Activated naive CD8-positive, alpha-beta T cell treated with anti-CD3 and anti-CD28 coated beads for 36 hours (primary cell): ENCODE measurements at places on chromosomes 1 and 21. TPM values are rescaled to one million over a fixed set of nuclear protein-coding genes. Genes with fewer than 3 reads are reported as not detected.

The SLC25A33 gene
- 13.2 TPM for total RNA-seq

The ACOT7 gene
- 80.8 TPM for total RNA-seq

The ANXA9 gene
- total RNA-seq: not detected

The HES3 gene
- total RNA-seq: not detected

The S100A12 gene
- not detected for total RNA-seq

The SAMSN1 gene
- total RNA-seq: 113 TPM

The CAPN8 gene
- not detected for total RNA-seq

The RNU1-3 gene
- total RNA-seq: 961 TPM

The VANGL1 gene
- total RNA-seq: 2.4 TPM

The HCRTR1 gene
- not detected for total RNA-seq

The CHD5 gene
- total RNA-seq: 0.44 TPM

The OR2L5 gene
- not detected for total RNA-seq

The ARPC5 gene
- 136 TPM for total RNA-seq

The AVPR1B gene
- total RNA-seq: not detected

The CLEC20A gene
- not detected for total RNA-seq

The CHI3L2 gene
- total RNA-seq: 9.2 TPM

The CC2D1B gene
- 26.5 TPM for total RNA-seq

The IL19 gene
- total RNA-seq: not detected

The CNST gene
- total RNA-seq: 26.1 TPM

The SH3BGRL3 gene
- 292 TPM for total RNA-seq

The ZZZ3 gene
- total RNA-seq: 48.5 TPM

The FNDC5 gene
- total RNA-seq: not detected

The BATF3 gene
- 74.7 TPM for total RNA-seq

The MASP2 gene
- total RNA-seq: not detected

The B3GALT5 gene
- not detected for total RNA-seq

The PRR9 gene
- not detected for total RNA-seq

The PPFIA4 gene
- total RNA-seq: 20.8 TPM

The TTC39A gene
- total RNA-seq: not detected

The MROH7 gene
- 0.14 TPM for total RNA-seq

The CFH gene
- total RNA-seq: 0.24 TPM

The ST6GALNAC3 gene
- 3.5 TPM for total RNA-seq

The CYP4B1 gene
- total RNA-seq: not detected

The CFAP74 gene
- 0.31 TPM for total RNA-seq

The S100A7A gene
- not detected for total RNA-seq

The RGS18 gene
- not detected for total RNA-seq

The PLD5 gene
- total RNA-seq: not detected

The DHRS3 gene
- total RNA-seq: 167 TPM

The AADACL3 gene
- not detected for total RNA-seq

The CBR3 gene
- total RNA-seq: 9.7 TPM

The FBLIM1 gene
- total RNA-seq: not detected

The SDHB gene
- total RNA-seq: 171 TPM

The OR2T12 gene
- not detected for total RNA-seq

The PCBP3 gene
- 1.3 TPM for total RNA-seq

The SPATA1 gene
- 1.0 TPM for total RNA-seq

The NR1I3 gene
- total RNA-seq: not detected

The C8A gene
- not detected for total RNA-seq

The SFPQ gene
- 423 TPM for total RNA-seq

The COL16A1 gene
- 0.36 TPM for total RNA-seq
